ENCODE measurements at places on chromosomes 13 and 19. TPM values are rescaled to one million over a fixed set of nuclear protein-coding genes. Genes with fewer than 3 reads are reported as not detected.

Gene AMH
- polyA plus RNA-seq = 1.1 TPM

Gene SPRED3
- 1.1 TPM for polyA plus RNA-seq

Gene HIPK4
- 0.16 TPM for polyA plus RNA-seq

Gene PLPP2
- polyA plus RNA-seq = 2.3 TPM

Gene POMP
- polyA plus RNA-seq = 104 TPM

Gene OVOL3
- not detected for polyA plus RNA-seq

Gene ZNF444
- 22.3 TPM for polyA plus RNA-seq

Gene ETV2
- polyA plus RNA-seq = 0.74 TPM

Gene RINL
- 6.5 TPM for polyA plus RNA-seq

Gene PRKACA
- 94.4 TPM for polyA plus RNA-seq

Gene ZNF560
- 0.83 TPM for polyA plus RNA-seq

Gene NTN5
- polyA plus RNA-seq = 0.94 TPM

Gene CDC37
- polyA plus RNA-seq = 141 TPM

Gene ZNF610
- 13.4 TPM for polyA plus RNA-seq

Gene SPPL2B
- 44.8 TPM for polyA plus RNA-seq

Gene ACP5
- 15.5 TPM for polyA plus RNA-seq

Gene SPINT2
- 304 TPM for polyA plus RNA-seq

Gene LATS2
- polyA plus RNA-seq = 23.4 TPM

Gene NLRP9
- polyA plus RNA-seq = 0.07 TPM

Gene LIM2
- 0.18 TPM for polyA plus RNA-seq

Gene UBXN6
- 87.0 TPM for polyA plus RNA-seq

Gene ZNF304
- 19.2 TPM for polyA plus RNA-seq

Gene SIGLEC14
- 1.1 TPM for polyA plus RNA-seq

Gene MAG
- polyA plus RNA-seq = 1.9 TPM
